ENCODE measurements at places on chromosomes 2 and 18. TPM values are rescaled to one million over a fixed set of nuclear protein-coding genes. Genes with fewer than 3 reads are reported as not detected.

The ZNF892 gene
- total RNA-seq, result 3.2 TPM

The ERCC3 gene
- total RNA-seq, result 51.9 TPM

The RGPD3 gene
- 0.05 TPM for total RNA-seq

The FOXD4L1 gene
- total RNA-seq, result 0.23 TPM

The ABCG8 gene
- total RNA-seq, result not detected

The CABYR gene
- total RNA-seq, result 0.95 TPM

The RSAD2 gene
- total RNA-seq, result 119 TPM

The ITPRIPL1 gene
- 46.3 TPM for total RNA-seq

The ATP6V1C2 gene
- not detected for total RNA-seq

The RAMP1 gene
- 8.1 TPM for total RNA-seq

The DCDC2C gene
- total RNA-seq, result not detected

The SOCS6 gene
- total RNA-seq, result 2.1 TPM

The G6PC2 gene
- total RNA-seq, result not detected

The GBX2 gene
- total RNA-seq, result not detected

The SERPINB3 gene
- total RNA-seq, result not detected

The OTOS gene
- total RNA-seq, result not detected

The NPPC gene
- not detected for total RNA-seq

The EMILIN1 gene
- 0.70 TPM for total RNA-seq

The ZNF396 gene
- 1.7 TPM for total RNA-seq

The CDCA7 gene
- total RNA-seq, result 65.2 TPM

The TRIB2 gene
- 62.8 TPM for total RNA-seq

The HJURP gene
- 129 TPM for total RNA-seq

The UGT1A7 gene
- not detected for total RNA-seq

The PLEKHA3 gene
- total RNA-seq, result 27.7 TPM

The RNPEPL1 gene
- 135 TPM for total RNA-seq

The SPRED2 gene
- 12.2 TPM for total RNA-seq

The POMC gene
- total RNA-seq, result 2.7 TPM

The RTP5 gene
- not detected for total RNA-seq

The APOB gene
- not detected for total RNA-seq

The DHRS9 gene
- total RNA-seq, result not detected

The PKP4 gene
- total RNA-seq, result 34.1 TPM

The CFC1 gene
- not detected for total RNA-seq

The HRH4 gene
- total RNA-seq, result 0.43 TPM

The SCN2A gene
- total RNA-seq, result not detected

The DLX1 gene
- 0.18 TPM for total RNA-seq

The CD28 gene
- total RNA-seq, result 205 TPM

The ARHGAP15 gene
- 167 TPM for total RNA-seq

The EHD3 gene
- 1.1 TPM for total RNA-seq

The MPP4 gene
- not detected for total RNA-seq

Data from activated CD4-positive, alpha-beta memory T cell treated with anti-CD3 and anti-CD28 coated beads, Interleukin-2, amount 10 ng/mL, durations not matched to agents 7 days and 5 days (primary cell).